ENCODE measurements at places on chromosomes 7 and 10. TPM values are rescaled to one million over a fixed set of nuclear protein-coding genes. Genes with fewer than 3 reads are reported as not detected.

DNA sequence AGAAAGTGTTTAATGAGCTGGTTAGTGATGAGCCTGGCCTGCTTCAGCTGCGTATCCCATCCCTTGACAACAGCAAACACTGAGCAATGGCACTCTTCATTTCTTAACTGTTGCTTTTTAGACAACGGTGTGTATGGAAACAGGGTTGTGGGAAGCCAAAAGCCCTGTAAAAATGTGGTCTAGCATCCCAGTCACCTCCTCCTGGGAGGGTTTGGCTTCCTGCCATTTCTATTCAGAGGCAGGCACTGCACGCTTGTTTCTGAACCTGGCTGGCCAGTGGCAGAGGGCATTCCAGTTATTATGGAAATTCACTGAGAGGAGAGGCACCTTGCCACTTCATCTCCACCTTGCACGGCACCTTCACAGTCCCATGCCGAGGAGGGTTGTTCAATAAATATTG, 123.0 kb upstream of the ADARB2 start:
- no peak for DNase-seq

Gene TAC1
- total RNA-seq, result 6.1 TPM

GRCh38 chr7:137399827-137400823, 56.6 kb upstream of the PTN start:
- no peak for DNase-seq

- no peak for DNase-seq
These were observed 120.1 kb downstream of the SVOPL start for GRCh38 chr7:138581065-138581464.

DNA sequence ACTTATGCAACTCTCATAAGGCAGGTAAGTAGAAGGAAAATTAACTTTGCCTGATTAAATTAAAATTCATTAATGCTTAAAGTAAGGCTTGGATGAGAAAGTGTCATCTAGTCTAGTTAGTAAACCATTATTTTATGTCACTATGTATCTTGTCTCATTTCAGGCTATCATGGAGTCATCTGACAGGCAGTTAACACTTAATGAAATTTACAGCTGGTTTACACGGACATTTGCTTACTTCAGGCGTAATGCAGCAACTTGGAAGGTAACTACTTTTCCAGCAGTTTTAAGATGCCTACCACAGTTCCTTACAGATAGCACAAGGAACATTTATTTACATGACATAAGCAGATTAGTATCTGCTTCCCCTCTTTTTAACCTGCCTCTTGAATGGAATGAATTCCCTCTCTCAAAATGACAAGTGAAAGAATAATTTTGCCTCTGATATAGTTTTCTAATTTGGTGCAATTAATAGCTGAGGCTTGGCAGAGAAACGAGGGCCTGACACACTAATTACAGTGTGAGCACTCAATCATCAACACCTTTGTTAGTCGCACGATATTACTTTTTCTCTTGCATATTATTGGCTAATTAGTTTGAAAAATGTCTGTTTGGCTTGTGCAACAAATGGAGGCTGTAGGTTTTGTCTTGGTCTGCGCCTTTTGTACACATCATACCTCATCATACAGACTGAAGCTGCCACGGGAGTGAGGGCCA, 245.0 kb downstream of the FOXP2 start:
- DNase-seq, result no peak

DNA sequence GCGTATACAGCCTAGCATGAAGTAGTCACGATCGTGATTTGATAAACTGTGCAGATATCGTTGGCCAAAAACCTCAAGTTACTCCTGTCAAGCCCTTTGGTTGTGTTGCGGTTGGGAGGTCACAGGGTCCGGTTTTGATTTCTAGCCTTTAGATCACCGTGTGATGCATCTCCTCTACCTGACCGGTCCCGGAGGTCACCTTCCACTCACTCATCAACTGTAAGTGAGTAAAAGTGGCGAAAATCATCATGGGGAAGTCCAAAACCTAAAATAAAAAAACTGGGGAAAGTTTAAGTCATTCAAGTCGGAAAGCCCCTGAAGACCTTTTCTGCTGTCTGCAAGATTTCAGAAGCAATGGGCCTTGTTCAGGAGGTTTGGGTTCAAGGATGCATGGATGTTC, 62.8 kb downstream of the ADARB2 start:
- no peak for DNase-seq

Gene CALML3
- total RNA-seq, result not detected

DNA sequence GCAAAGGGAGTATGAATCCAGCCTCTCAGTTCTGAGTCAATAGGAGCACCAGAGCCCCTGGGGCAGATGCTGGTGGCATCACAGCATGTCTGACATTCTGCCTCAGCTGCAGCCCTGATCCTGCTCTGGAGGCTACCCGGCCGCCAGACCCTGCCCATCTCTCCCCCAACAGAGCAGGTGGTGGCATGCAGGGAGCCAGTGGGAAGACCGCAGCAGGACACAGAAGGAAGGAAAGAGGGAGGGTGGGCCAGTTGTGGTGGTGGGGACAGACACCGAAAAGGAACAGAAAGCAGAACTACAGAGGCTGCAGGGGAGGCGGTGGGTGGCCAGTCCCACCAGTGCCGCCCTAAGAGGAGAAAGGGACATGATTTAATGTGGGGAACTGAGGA, 35.3 kb downstream of the BLNK start:
- DNase-seq, result no peak

DNA sequence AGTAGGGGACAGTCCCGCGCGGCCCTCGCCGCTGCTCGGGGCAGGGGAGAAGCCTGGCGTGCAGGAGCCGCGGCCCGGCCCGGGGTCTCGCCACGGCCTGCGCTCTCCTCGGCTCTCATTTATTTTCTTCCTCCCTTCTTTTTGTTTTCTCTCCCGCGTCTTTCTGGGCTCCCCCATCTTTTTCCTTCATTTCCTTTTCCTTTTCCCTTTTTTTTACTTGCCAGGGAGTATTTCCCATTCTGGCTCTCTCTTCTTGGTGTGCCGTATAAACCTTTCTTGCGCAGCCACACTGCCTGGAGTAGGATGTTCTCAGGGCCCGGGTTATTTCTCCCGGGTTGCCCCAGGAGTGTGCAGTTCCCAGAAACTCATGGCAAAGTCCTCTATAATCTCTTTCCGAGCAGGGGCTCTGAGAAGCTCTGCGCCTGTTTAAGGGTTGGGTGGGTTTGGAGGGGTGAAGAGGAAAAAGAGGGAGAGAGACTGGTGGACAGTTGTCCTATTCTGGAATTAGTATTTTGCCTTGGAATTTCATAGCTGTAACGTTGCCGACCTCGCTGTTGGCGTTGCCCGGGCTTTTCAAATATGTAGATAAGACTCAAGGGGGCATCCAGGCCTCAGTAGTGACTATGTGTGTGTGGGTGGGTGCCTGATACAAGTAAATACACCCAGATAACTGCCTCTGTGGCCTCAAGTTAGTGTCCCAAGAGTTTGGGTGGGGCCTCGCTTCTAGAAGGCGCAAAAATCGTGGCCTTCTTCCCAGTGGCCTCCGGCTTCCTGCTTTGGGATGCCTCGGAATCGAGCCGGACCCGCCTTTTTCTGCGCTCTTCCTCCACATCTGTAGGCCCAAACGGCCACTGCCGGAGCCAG, 4.3 kb upstream of the ZNF503 start:
- DNase-seq, result no peak

Gene AKR1B15
- not detected for total RNA-seq

GRCh38 chr10:62183857-62184795, 84.5 kb downstream of the RTKN2 start:
- DNase-seq, result no peak

DNA sequence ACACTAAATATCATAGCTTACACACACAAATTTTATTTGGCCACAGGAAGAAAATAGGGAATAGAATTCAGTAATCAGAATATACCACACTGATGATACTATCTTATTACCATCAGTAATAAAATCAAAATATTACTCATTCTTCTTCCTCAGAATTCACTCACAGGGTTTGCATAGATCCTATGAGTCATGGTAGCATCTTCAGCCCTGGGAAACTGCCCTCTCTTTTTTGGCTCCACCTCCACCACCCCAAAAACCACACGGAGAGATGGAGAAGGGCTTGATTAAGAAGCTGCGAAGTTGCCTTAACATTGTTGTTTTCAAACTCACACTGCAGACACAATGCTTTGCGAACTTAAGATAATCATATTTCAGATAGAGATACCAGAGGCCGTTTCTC, 154.1 kb upstream of the AHR start:
- no peak for DNase-seq

GRCh38 chr7:43906331-43907010, at the start of gene URGCP:
Gene URGCP (minus strand): TSS chr7:43906596. CDS start chr7:43906575, 21 bp downstream.
- DNase-seq, result no peak

Gene SLC13A4
- total RNA-seq, result 0.17 TPM

GRCh38 chr10:130493021-130493420, 356.8 kb downstream of the GLRX3 start:
- no peak for DNase-seq

DNA sequence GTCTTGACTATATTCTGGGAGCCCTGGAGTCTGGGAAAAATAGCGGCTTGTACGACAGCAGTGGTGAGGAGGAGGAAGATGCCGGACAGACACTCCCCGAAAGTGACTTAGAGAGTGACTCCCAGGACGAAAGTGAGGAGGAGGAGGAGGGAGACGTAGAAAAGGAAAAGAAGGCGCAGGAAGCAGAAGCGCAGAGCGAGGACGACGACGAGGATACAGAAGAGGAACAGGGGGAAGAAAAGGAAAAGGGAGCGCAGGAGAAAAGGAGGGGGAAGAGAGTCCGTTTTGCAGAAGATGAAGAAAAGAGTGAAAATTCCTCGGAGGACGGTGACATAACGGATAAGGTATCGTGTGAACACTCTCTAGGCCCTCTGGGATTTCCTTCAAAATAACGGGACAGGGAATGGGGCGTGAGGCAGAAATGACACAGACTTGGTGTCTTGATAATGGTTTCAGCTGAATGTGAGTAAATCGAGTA, 908 bp downstream of the NOM1 start:
- DNase-seq, result no peak

DNA sequence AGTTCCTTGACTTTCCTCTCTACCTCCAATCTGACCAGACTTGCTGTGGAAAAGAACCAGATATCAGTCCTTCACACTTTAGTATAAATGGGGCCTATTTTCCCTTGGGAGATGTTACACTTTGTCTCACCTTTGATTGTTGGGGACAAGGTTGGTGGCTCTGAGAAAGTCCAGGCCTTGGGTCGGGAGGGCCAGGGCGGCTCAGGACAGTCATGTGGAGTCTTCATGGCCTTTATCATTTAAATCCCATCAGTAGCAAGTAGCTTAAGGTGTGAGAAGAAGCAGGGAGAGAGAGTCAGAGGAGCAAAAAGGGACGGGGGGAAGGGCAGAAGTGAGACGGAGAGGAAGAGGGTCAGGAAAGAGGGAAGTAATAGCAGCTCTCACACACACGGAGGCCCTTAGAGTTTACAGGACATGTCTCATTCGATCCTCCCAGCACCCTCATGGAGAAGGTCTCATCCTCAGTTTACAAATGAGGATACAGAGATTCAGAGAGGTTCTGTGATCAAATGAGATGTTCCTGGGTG, 40.5 kb downstream of the TBATA start:
- DNase-seq, result no peak

Gene THSD7A
- total RNA-seq, result 9.5 TPM

DNA sequence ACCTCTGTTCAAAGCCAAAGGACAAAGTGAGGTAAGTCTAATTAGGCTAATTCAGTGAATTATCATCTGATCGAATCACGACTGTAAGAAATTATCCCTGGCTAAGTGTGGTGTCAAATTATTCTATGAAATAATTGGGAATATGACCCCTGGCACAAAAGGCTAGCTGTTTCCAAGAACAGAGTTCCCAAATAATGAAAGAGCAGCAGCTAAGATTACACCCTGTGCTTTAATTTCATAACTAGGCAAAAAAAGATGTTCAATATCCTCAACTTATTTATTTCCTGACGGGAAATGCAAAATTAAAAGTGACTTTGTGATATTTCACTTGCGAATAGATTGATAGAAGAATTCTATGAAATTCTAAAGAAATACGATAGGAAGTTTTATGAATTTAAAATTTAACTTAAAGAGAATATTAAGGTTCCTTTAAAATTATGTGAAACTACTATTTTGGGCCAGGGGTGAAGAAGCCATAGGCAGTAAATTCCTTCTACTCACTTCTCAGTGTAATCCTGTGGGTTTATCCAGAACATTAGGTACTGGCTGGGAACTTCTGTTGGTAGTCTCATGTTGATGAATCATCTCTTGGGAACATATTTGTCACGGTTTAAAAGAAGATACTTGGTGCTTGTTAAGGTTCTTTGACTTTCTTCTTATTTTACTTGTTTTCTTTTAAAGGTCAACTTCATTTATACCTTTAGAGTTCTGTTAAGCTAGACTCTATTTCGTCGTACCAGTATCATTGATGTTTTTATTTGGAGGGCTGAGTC, 148.5 kb downstream of the POLR1F start:
- DNase-seq, result no peak

DNA sequence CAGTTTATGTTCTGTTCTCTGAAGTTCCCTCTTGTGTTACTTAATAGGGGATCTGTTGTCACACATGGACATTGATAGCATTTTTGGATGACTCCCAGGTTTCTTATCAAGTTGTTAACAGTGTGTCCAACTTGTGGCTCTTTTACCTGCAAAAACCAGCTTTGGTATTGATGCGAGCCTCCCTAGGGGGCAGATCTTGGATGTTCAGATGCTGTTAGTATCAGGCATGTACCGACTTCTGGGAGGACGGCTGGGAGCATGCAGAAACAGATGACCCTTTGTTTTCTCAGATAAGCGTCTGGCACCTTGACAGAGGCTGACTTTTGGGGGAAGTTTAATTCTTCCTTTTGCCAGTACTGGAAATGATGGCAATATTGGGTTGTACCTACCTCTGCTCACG, 2.2 kb downstream of the PLPP4 start:
- DNase-seq, result peak; percentile 31

- no peak for DNase-seq
These were observed 7.1 kb downstream of the ASAH2 start for GRCh38 chr10:50244201-50244600.

Gene FGFR2
- total RNA-seq, result 203 TPM

DNA sequence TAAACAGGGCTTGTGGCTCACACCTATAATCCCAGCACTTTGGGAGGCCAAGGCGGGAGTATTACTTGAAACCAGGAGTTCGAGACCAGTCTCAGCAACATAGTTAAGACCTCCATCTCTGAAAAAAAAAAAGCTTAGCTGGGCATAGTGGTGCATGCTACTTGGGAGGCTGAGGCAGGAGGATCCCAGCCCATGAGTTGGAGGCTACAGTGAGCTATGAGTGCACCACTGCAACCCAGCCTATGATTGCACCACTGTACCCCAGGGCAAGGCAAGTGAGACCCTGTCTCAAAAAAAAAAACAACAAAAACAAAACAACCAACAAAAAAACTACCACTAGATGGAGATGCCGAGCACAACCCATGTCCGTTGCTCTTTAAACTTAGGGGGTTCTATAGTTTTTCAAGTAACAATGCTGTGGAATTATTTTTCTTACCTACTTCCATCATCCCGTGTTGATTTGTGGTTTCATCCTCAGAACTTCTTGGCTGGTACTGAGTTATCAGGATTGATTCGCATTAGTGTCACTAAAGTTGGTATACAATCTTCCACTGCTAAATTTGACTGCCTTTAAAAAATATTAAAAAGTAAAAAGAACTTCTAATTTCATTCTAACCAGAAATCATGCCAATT, 12.2 kb upstream of the REPIN1 start:
- no peak for DNase-seq

DNA sequence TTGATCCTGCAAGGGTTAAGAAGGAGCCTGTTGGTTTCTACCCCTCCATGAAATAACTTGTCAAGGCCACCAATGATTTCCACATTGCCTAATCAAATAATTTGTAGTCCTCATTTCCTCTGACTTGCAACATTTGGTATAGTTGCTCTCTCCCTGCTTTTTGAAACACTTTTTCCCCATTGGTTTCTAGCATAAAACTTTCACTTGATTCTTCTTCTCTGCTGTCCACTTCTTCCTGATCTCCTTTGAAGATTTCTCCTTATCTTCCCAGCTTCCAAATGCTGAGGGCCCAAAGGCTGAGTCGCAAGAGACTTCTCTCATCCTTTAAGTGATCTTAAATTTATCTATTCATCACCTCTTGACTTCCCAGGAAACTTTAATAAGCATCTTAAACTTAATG, 134.2 kb downstream of the ITGB8 start:
- no peak for DNase-seq
